ENCODE measurements at places on chromosomes 2 and 18.

DNA sequence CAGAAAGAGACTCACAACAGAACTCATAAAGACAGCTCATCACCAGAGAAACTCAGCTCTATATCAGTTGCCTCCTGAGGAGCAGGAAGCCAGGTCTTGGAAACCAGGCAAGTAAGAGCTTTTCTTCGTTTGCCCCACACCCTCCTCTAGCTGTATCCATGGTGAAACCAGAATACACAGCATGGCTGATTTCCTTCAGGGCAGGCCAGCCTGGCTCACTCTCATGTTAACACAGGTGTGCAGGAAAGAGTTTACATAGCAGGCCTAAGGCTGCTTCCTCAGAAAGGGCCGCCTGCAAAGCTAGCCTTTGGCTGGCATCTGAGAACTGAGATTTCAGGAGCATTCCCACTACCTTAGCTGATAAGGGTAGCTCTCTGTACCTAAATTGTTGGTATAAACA lies 65.7 kb downstream of the KLHL14 start:
- DNase-seq: no peak

GRCh38 chr18:37484983-37485834 lies 80.4 kb downstream of the CELF4 start:
- no peak for DNase-seq

DNA sequence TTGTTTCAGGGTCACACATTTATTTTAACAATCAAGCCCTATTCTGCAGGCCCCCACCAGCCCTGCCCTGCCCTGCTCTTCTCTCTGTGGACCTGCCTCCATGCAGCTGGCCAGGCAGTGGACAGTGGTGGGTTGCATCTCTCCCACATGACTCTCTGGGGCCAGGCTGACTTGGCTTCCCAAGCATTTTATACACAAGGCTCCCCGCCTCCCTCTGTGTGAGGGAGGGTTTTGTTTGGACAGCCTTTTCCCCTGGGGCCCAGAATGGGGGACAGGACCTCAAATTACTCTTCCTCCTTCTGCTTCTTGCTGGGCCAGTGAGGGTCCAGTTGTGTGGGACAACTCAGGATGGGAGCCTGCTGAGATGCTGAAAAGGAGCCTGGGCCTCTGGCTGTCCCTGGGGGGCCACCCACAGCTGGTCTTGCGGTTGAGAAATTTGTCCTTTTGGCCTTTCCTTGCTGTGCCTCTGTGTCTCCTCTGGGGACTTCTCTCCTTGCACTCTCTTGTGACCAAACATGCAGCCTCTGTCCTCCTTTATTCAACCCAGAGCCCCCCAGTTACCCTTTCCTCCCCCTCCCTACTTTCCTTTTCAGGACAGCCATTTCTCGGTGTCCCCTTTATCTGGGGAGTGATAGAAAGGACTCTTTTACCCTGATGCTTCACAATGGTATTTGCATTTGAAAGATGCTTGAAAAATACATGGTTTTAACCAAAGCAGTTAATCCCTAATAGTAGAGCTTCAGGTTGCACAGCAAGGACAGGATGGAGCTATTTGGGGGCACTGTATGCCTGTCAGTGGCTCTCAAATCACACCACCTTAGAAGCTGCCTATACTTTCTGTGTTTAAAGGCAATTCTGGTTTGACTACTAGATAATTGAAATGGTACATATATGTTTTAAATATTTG lies 151.1 kb downstream of the FHOD3 start:
- DNase-seq: no peak

DNA sequence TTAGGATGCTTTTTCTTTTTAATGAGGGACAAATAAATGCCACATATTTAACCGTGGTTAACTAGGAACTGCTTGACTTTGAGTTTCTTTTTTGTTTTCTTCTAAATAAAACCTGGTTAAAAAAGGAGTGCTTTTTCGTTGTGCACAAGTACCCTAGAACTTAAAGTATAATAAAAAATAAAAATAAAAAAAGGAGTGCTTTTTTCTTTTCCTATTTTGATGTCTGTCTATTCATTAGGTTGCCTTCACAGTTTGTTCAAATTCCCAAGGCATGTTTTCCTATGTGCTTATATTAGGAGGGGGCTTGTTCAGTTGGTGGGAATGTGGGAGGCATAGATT lies 4.4 kb downstream of the FOSL2 start:
- no peak for DNase-seq

GRCh38 chr2:74155830-74156229 lies 8.1 kb upstream of the BOLA3 start:
- DNase-seq: no peak

DNA sequence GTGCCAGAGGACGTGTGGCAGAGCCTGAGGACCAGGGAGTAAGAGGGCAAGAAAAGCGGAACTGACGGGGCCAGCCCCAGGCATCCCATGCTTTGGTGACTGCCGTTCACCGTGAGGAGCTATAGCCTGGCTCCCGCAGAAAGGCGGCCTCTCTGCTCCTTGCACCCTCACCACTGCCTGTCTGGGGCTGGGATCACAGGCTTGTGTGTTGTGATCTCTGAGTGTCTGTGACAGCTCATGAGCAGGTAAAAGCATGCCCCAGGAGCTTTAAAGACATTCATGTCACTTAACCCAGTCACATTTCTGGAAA lies 266.8 kb upstream of the RAB6C start:
- DNase-seq: no peak

GRCh38 chr2:230738924-230739323 lies 26.3 kb downstream of the CAB39 start:
- DNase-seq: no peak

DNA sequence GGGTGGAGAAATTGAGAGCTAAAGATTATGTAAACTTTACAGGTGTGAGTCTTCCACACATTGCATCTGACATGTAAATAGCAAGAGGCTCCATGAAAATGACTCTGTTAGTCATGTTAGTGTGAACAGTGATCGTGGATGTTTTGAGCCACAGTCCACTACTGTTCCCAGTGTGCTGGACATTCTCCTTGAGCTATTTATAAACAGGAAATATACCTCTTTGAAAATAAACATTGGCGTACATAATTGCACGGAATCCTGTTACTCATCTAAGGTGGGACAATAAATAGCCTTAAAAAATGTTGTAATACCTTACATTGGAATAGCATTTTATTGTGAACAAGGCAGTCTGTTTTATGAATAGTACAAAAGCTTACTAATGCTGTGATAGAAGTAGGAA lies 37.0 kb downstream of the LIMS1 start:
- DNase-seq: no peak

DNA sequence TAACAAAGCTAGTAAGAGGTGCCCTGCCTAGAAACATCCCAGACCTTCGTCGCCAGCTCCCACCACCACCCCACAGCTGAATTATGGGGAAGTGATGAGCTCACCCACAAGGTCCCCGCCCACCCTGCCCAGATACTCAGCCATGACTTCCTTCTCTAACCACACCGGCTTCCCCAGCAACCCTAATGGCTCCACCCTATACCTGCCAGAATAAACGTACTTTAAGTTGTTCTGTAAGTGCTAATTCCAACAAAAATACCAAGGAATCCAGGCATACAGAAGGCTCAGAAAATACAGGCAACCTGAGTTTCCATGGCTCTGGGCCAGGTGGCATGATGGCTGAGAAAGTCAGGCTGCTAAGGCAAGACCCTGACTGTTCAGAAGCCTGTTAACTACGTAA lies 39.1 kb downstream of the TMEM163 start:
- DNase-seq: no peak

DNA sequence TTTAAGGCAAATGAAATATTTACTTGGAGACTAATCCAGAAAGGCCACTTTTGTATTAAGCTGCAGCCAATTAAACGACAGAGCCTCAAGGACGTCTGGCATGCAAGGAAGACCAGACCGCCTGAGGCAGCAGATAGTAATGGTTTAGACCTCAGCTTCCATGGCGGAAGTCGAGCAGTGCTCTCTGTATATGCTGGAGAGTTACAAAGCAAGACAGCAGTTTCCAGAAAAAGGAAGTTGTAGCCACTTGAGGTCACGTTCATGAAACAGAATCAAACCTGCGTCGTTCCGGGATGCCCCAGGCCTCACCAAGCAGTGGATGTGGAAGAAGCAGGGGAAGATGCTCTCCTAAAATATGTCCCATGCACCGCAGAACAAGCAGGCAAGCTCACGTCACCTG lies 142.0 kb downstream of the PTGR3 start:
- DNase-seq: no peak

GRCh38 chr2:98160554-98160953 lies 73.6 kb downstream of the VWA3B start:
- no peak for DNase-seq
